Ureter (tissue), 1 donor: ENCODE measurements at places on chromosomes 2 and 18. TPM values are rescaled to one million over a fixed set of nuclear protein-coding genes. Genes with fewer than 3 reads are reported as not detected.

Gene ASB18
- not detected for total RNA-seq

Gene RIT2
- total RNA-seq = not detected

Gene ALK
- 0.36 TPM for total RNA-seq

- no peak for DNase-seq
Measured at GRCh38 chr2:118119761-118120400, 31.6 kb downstream of the INSIG2 start.
